ENCODE measurements at places on chromosomes 16 and 17.

DNA sequence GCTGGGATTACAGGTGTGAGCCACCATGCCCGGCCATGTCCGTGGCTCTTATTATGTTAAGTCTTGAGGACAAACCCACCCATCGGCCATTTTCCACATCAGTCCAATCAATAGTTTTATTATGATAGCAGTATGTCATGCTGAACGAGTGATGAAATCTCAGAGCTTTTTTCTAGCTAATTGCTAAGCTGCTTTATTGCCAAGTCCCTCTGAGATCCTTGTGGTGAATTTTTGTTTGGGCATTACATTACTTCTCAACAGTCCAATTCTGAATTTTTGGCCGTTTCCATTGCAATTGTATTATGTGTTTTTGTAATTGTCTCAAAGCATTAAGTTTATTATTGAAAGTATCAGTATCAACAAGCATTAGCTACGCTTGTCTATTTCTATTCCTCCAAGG lies 10.9 kb downstream of the RNF112 start:
- DNase-seq = no peak

- DNase-seq = no peak
Measured at GRCh38 chr17:45131616-45132319, 547 bp downstream of the PLCD3 start.

GRCh38 chr17:21228845-21229244 lies 14.9 kb upstream of the TMEM11 start:
- no peak for DNase-seq

DNA sequence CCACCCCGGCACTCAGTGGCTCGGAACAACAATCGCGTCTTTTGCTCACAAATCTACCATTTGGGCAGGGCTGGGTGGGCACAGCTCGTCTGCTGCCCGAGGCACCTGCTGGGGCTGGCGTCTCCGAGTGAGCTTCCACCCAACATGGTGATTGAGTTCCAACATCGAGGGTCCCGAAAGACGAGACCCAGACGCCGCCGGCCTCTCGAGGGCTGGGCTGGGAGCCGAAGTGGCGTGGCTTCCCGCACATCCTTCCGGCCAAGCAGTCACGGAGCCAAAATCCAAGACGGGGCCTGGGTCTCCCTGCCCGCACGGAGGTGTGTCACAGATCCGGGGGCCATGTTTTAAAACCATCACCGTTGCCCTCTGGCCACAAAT lies 7.5 kb upstream of the ZFPM1 start:
- no peak for DNase-seq

GRCh38 chr17:79600681-79601131 lies 10.1 kb downstream of the RBFOX3 start:
- DNase-seq = no peak

GRCh38 chr17:37791447-37792399 lies 46.9 kb upstream of the HNF1B start:
- no peak for DNase-seq

GRCh38 chr17:9487406-9487805 lies 88.2 kb downstream of the STX8 start:
- DNase-seq = no peak

DNA sequence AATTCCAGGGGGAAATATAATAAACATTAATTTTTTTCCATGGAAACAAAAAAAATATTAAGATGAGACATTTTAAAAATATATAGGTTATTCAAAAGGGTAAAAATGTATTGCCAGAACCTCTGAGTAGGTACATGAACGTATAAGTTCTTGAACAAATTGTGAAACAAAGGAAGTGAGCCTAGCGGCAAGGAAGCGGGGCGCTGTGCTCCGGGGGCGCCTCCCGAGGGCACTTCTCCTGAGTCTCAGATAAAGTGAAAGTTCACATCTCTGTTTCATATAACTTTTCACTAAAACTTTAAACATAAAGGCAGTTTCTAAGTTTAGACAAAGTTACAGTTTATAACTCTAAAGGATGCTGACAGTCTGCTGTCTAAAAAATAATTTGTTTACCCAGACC lies 52.3 kb downstream of the TNRC6C start:
- no peak for DNase-seq

DNA sequence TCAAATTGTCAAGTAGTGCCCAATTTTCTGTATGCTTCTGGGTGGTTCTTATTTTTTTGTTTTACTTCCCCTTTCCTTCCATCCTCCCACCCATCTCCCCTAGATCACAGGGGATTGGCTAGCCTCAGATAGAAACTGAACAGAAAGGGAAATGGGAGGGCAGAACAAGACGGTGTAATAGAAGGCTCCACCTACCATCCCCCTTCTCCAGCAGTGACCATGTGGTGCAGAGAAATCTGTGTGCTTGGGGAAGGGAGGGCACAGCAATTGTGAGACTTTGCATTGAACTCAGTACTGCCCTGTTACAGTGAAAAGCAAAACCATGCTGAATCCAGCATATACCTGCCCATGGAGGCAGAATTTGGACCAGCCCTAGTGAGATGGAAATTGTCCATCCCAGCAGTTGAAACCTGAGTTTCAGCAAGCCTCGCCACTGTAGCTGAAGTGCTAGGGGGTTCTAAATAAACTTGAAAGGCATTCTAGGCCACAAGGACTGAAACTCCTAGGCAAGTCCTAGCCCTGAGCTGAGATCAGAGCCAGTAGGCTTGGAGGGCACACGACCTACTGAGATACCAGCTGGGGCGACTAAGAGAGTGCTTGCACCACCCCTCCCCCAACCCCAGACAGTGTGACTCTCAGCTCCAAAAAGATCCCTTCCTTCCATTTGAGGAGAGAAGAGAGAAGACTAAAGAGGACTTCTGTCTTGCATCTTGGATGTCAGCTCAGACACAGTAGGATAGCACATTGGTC lies 5.2 kb downstream of the SLFN11 start:
- DNase-seq = no peak

DNA sequence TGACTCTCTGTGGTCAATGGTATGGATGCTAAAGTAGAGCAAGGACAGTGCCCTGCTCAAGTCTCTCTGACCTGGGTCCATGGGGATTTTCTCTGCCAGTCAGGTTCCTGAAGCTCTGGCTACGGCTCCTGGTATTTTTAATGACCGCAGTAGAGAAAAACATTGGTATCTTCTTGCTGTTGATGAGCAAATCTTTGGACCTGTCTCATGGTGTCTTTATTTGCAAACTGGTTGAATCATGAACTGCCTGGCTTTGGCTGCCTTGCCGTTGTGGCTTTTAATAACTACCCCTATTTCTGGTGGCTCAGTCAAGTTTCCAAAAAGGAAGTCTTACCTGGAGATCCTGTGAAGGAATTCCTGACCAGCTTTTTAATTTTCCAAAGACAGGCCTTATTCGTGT lies 8.7 kb downstream of the FAM234A start:
- no peak for DNase-seq

GRCh38 chr17:305090-305976 lies 47.3 kb downstream of the RPH3AL start:
- no peak for DNase-seq

DNA sequence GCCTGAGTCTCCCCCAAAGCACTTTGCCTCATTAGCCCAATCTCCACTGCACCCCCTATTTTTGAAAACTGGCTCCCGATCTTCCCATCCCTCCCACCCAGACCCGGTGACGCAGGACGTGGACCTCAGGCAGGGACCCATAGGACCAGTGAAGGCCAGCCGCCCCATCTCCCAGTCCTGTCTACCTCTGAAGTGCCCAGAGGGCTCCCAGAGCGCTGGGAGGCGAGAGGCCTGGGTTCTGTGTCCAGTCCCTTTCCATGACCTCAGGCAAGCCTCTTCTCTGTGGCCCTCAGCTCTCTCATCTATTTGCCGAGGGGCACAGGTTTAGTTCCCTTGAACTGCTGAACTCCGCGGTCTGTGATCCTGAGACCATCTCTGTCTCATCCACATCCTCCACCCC lies 714 bp downstream of the TNS4 start:
- no peak for DNase-seq

DNA sequence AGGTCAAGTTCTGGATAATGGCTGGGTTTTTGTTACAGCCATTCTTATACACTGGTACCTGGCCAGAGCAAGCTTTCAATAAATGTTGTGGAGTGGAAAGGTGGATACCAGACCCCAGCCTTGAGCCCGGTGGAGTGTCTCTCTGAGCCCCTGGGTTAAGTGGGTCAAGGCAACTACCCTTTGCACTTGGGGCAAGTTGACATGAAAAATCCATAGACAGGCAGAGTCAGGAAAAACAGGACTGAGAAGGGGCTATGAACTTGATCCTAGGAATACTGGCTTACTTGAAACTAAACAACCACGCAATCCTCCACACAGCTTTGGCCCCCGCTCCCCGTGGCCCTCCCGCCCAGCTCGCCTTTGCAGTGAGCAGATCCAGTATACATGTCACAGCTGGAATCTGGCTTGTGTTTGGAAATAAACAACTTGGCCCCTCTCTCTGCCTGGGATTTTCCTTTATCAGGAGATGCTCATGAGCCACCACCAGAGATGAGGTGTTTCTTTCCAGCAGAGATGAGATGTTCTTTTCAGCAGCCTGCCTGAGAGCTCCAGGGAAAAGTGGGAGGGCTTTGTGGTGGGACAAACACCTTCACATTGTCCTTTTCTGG lies 65.9 kb downstream of the KSR1 start:
- DNase-seq = no peak

- DNase-seq = no peak
Measured at GRCh38 chr17:6474906-6475305, 30.7 kb downstream of the PIMREG start.

DNA sequence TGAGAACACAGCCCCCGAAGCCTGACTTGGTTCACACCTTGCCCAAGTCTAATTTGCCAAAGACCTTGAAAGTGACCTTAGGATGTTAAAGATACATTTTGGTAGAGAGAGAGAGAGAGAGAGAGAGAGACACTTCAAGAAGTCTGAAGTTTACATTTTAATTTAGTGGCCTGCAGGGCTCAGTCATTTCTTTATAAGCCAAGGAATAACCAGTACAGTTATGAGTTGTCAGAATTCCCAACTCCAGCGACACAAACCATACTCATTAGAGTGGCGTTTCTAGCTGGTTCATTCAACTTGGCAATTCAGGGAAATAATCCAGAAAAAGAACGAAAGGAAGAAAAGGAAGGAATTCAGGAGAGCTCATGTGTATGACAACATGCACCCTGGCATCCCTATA lies 204.1 kb downstream of the CCDC182 start:
- no peak for DNase-seq

GRCh38 chr16:19393226-19394111 lies 24.2 kb upstream of the TMC5 start:
- no peak for DNase-seq

GRCh38 chr17:79797492-79798298 lies 818 bp upstream of the CBX8 start:
- no peak for DNase-seq

GRCh38 chr17:47742319-47743181 lies 9.5 kb downstream of the TBX21 start:
- no peak for DNase-seq

GRCh38 chr17:1367351-1367745 lies 32.7 kb downstream of the YWHAE start:
- DNase-seq = no peak

- DNase-seq = no peak
Measured at GRCh38 chr16:68251832-68252231, 6.7 kb downstream of the PLA2G15 start.

- DNase-seq = no peak
Measured at GRCh38 chr17:37546302-37546701, 56.6 kb downstream of the DUSP14 start.

GRCh38 chr17:49514071-49514721 lies 19.1 kb downstream of the NGFR start:
- no peak for DNase-seq

DNA sequence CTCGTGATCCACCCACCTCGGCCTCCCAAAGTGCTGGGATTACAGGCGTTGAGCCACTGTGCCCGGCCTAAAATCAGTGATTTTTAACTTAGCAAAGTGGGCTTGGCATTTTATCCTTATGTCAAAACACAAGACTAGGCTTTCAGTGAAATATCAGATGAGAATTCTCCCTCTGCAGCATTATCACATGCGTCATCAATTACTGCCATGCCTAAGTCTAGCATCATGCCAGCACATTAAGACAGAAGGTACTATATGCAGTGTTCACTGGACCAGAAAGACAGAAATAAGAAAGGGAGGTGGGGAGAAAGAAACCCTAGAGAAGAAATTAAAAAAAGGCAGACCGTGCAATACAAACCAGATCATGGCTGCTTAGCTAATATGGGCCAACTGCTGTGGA lies 29.8 kb downstream of the GPATCH8 start:
- no peak for DNase-seq

DNA sequence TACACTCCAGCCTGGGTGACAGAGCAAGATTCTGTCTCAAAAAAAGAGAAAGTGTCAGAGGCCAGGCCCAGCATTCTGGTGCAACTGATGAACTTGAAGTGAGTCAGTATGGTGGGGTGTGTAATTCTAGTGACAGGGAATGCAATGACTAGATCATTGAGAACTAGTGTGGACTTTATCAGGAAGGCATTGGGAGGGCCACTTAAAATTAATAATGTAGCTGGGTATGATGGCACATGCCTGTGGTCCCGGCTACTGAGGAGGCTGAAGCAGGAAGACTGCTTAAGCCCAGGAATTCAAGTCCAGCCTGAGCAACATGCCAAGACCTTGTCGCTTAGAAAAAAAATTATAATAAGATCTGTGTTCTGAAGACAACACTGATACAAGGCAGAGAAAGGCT lies 90.8 kb downstream of the STX8 start:
- DNase-seq = no peak

- DNase-seq = no peak
Measured at GRCh38 chr17:70168044-70168976, 1.0 kb upstream of the KCNJ2 start.

DNA sequence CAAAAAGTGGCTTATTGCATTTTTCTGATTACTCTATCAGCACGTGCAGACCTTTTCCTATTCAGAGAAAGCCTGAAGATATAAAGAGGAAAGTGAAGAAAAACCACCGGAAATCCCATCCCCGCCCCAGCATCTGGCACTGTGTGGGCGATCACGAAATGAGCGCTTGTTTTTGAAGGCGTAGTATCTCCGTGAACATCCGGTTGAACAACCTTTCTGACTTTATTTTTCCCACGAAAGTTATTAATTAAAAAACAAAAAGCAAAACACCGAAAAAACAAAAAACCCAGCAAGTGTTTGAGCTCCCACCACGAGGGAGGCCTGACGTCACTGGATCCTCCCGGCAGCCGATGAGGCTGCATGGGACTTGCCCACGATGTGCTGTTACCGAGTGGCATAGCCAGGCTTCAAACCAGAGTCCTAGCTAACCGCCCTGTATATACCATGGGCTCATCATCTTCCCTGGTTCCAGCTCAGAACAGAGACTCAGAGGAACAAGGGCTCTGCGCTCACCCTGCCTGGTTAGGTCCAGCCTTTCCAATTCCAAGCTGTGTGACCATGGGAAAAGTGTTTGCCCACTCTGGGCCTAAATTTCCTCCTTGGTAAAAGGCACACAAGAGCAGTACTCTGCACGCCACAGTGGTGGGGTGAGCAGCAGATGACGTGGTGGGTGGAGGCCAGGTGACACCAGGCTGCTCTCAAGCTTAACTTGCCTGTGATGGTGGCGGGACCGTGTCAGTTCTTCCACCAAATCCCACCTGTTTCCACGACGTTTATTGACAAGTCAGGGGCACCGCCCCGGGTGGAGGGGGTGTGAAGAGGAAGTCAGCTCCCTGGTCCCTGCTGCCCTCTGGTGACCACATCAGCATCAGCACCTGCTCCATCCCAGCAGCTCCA lies 34.3 kb upstream of the IL21R start:
- DNase-seq = no peak

GRCh38 chr16:76816475-76816874 lies 374.5 kb upstream of the MON1B start:
- DNase-seq = no peak

GRCh38 chr17:78573955-78574354 lies 3.2 kb downstream of the DNAH17 start:
- DNase-seq = no peak

- no peak for DNase-seq
Measured at GRCh38 chr17:27552276-27552732, 78.7 kb upstream of the LGALS9 start.

All from NCI-H187 treated with DMSO at 0.1 percent for 48 hours (cell line).